ENCODE measurements at places on chromosomes 2 and 18.

DNA sequence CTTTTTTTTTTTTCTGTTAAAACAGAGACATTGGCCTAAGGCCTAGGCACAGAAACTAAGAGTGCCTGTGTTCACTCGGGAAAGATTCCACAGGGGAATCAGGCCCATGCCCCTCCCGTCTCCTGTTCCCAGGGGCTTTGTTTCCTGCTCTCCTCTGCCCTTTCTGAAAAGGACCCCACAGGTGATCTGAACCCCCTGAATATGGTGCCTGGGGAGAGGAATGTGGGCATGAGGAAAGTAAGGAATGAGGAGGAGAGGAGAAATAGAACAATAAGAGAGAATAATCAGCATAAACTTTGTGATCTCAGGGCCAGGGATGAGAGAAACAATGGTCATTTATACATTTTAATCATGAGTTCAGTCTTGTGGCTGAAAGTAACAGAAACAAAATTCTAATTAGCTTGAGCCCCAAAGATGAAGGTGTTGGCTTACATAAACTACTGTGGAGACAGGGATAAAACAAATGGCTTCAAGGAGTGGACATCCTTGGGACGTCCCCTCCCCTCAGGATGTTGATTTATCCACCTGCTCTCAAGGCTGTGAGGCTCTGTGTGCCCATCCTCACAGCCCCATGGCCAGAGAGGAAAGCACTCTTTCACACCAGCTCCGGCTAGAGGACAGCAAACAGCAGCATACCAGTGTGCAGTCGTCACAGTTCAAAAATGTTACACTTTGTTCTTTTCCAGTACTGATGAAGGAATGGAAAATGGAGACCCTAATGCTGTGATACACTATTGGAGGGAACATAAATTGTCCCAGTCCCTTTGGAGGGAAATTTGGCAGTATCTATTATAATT, 46.4 kb upstream of the MRPL33 start:
- DNase-seq = no peak

GRCh38 chr2:193963472-193964119, 1693.4 kb upstream of the SLC39A10 start:
- peak; percentile 2 for DNase-seq

DNA sequence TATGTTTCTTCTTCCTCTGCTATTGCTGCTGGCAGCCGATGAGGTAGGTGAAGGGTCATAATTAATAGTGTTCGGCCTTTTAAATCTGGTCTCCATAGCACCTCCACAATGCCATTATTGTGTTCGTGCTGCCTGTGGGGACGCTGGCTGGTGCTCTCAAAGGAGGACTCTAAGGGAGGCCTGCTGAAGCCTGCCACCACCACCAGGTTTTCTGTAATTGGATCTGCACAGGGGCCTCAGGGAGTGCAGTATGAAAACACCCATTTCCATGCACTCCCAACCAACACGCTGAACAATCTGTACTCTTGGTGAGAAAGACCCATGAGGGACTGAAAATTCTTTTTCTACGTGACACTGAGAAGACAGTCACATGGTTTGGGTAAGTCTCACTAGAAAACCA, 17.6 kb upstream of the CLIP4 start:
- DNase-seq = no peak

GRCh38 chr18:43703050-43703449, 425.8 kb upstream of the SYT4 start:
- no peak for DNase-seq

GRCh38 chr2:203446071-203446481, 89.0 kb downstream of the RAPH1 start:
- DNase-seq = peak; percentile 20

DNA sequence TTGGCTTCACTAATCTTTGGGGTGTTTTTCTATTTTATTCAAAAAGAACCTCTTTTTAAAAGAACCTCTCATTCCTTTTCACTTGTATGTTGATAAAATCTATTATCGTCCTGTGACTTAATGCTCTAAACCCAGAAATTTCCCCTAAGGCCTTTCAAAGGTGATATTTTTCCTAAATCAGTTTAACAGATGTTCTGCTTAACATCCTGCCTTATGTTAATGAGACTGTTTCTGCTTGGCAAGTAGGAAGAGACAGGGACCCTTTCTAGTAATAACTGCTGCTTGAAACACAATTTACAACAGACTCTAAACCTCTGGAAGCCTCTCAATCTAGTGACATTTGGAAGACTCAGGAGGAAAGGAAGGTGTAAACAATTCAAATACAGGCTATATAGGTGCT, 128.8 kb downstream of the KCNJ3 start:
- DNase-seq = no peak

Measured in RWPE1 (cell line).